ENCODE measurements at places on chromosomes 6 and 20. TPM values are rescaled to one million over a fixed set of nuclear protein-coding genes. Genes with fewer than 3 reads are reported as not detected.

DNA sequence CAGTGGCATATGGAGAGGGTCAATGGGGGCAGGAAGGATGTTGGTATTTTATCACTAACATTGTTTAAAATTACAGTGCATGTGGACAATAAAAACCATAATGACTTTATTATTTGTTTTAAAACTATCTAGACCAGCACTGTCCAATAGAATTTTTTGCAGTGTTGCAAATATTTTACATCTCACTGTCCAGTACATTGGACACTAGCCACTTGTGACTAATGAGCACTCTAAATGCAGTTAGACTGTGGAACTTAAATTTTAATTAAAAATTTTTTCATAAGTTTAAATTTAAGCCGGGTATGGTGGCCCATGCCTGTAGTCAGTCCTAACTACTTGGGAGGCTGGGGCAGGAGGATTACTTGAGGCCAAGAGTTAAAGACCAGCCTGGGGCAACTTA is 101.7 kb downstream of the DTD1 start:
- no peaks in the 10 kb centered on the region for H3K36me3 ChIP-seq
- no peaks in the 10 kb centered on the region for H3K27me3 ChIP-seq
- H3K4me3 ChIP-seq = no peak overlapping the region
- DNase-seq = no peak
- no peak overlapping the region for H3K27ac ChIP-seq

The TNXB gene
- 8.5 TPM for total RNA-seq

DNA sequence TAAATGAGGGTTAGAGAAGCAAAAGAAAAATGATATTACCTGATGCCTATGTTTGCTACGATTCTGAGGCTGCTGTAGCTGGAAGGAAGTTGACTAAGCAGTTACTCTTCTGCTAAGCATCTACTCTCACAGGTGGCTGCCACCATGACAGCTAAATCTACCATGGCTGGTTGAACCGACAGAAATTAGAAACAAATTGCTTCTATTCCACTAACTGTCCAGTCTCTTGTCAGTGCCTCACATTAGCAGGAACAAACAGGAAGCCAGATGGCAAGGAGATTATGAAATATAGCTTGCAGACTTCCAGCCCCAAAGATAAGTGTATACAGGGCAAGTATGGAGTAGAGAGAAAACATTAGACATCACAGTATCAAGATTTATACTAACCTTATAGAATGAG is 59.4 kb upstream of the TMEM200A start:
- no peaks in the 10 kb centered on the region for H3K36me3 ChIP-seq
- DNase-seq = no peak
- no peak overlapping the region for H3K4me3 ChIP-seq
- no peak overlapping the region for H3K27ac ChIP-seq
- H3K4me1 ChIP-seq = no peaks in the 10 kb centered on the region
- H3K27me3 ChIP-seq = no peaks in the 10 kb centered on the region

The CD93 gene
- total RNA-seq = 0.07 TPM
